NCI-H2029 (cell line): ENCODE measurements at places on chromosomes 3 and 15.
A peak's percentile ranks its signal among the peaks of the same experiment; 100 is the strongest.

DNA sequence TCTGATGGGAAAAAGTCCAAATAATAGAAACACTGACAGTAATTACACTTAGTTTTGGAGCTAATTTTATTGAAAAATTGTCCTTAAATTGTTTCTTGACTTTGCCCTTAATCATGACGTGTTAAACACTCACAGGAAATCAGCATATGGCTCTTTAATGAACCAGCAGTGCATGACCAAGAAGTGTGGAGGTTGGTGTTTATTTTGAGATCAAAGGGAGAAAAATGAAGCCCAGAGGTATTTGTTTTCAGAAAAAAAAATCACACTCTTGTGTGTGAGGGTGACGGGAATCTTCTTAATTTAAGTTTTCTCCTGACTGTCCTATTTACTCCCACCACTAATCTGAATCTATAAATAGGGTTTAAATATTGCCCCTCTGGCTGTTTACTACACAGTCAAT, 28.8 kb upstream of the SYNM start:
- no peak for DNase-seq

- DNase-seq: no peak
Observed at GRCh38 chr3:134407239-134407625, 33.0 kb upstream of the AMOTL2 start.

DNA sequence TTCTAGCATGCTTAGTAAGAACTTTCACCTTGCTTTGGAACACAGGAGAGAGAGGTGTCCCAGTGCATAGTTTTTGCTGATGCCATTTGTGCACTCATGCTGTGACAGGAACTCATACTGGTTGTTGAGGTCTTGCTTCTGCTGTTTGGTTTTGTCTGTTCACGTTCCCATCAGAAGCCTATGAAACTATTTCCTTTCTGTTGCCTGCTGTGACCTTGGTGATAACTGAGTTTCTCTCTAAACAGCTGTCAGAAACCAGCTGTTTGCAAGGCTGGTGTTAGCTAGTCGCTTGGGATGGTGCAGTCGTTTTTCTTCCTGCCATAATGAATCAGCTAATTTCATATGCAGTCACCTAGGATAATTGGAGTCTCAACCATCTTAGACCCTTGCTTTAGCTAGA, 724.1 kb downstream of the GRM7 start:
- no peak for DNase-seq

- DNase-seq: no peak
Observed at GRCh38 chr3:35793667-35794066, 154.3 kb downstream of the ARPP21 start.

GRCh38 chr3:46892285-46893145, 15.0 kb downstream of the PTH1R start:
- peak; percentile 71 for DNase-seq

DNA sequence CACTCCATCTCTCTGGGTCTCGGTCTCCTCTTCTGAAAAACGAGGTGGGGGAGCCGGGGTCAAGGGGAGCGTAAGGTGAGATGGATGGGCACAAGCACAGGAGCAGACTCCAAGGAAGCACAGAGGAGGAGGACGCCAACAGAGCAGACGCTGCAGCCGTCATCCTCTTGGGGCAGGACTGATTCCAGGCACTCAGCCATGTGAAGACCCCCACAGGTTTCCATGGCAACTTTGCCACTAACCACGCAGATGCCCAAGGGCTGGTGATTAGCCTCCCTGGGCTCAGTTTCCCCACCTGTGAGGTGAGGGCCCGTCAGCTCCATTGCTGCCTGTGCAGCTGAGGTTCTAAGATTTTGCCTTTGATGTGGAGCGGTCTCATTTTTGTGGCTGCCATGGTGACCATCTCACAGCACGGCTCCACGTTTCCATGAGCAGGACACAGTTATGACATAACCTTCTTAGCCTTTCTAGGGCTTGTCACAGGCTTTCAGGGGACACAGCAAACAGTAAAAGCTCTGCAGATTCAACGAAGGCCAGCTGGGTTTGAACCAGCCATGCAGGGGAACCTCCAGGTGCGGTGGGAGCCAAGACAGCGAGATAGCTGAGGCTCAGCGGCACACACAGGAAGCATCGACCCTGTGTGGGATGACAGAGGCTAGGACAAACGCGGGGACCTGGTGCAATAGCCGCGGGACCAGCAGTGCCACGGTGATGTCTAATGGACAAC, 170.3 kb downstream of the NUP210 start:
- DNase-seq: no peak

GRCh38 chr15:39250001-39250400, 330.9 kb upstream of the THBS1 start:
- DNase-seq: no peak
